ENCODE measurements at places on chromosomes 1 and 21.
A peak's percentile ranks its signal among the peaks of the same experiment; 100 is the strongest.

- no peak for DNase-seq
Measured at GRCh38 chr1:35605867-35606182, 32.7 kb downstream of the TFAP2E start.

DNA sequence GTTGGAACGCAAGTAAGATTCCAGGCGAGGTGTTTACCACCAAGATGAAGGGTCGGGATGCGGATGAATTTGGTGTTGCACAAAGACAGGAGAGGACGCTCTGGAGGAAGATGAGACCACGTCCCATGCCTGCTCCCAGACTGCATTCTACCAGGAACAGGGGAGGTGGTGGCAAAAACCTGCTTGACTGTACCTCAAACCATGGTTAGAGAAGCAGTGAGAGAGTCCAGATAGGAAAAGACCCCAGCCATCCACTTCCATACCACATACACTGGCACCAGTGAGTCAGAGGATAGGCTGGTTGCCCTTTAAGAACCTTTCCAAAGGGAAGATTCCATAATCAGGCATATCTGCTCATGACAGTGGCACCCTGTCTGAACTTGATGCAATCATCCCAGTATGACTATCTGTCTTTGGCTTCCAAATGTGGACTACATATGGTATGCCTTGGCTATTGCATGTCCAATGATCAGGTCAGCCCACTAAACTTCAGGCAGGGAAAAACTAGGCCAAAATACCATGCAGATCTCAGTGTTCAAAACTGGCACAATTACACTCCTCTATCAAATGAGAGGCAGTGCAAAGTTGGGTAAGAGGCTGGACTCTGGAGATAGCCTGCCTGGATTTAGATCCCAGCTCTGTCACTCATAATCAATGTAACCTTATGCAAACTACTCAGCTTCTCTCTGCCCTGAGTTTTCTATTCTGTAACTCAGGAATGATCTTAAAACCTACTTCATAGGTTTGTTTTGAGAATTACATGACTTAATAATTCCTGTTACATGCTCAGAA lies 20.6 kb downstream of the NPR1 start:
- no peak for DNase-seq

DNA sequence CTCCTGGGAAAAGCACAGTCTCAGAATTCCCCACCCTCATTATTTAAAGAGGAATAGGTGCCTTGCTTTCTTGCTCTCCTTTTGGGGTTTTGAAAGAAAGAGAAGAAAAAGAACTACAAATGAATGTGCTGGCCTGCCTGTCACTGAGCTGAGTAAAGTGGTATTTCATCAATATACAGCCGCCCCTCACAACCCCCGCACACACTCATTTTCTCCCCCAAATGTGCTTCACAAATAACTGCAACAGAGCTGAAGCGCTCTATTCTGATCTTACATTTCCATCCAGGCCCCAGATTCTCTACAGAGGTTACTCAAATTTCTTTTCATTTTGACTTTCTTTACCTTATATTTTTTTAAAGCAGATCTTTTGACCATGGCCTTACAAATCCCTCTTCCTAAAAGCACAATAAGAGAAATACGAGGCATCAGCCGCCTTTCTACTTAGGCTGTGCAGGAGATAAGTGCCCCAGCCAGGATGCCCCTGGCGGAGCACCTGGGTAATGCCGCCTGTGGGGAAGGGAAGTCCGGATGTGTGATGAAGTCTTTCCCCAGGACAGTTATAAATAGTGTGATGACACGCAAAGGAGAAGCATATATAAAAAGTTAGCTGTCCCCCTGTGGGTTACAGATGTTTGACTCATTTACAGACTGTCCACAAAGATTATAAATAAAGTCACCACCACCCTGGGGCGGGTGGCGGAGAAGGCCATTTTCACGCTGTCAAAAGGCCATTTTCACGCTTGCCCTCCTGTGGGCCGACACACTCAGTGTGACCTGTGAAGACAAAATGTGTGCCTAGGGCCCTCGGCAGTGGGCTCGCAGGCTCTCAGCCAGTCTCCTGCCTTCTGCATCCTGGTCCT lies 6.5 kb downstream of the KCNN3 start:
- DNase-seq: peak; percentile 80

DNA sequence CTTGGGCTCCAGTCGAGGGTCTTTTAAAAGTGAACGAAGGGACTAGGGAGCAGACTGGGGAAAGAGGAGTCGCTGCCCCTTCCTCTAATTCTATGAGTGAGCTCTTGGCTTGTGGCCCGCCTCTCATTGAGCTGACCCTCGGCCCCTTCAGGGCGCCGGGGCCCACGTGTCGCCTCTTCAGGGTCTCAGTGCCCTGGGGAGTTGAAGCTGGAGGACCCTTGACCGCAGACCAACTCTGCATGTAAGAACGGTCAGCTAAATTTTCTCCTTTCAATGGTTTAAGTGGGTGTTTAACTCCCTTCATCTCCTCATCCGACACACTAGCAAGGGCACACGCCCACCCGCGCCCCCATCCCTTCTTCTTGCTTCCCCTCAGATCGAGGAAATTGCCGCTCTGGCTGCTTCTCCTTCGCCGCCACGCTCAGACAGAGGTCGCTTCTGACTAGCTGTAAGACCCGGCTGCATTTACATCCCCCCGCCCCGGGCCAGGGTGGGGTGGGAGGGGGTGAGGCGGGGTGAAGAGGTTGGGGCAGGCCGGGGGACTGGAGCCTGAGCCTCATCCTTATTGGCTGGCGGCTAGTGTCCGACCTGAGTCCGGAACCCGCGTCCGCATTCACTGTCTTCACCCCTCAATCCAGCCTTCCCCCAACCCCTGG lies 10.9 kb downstream of the NR5A2 start:
- no peak for DNase-seq

DNA sequence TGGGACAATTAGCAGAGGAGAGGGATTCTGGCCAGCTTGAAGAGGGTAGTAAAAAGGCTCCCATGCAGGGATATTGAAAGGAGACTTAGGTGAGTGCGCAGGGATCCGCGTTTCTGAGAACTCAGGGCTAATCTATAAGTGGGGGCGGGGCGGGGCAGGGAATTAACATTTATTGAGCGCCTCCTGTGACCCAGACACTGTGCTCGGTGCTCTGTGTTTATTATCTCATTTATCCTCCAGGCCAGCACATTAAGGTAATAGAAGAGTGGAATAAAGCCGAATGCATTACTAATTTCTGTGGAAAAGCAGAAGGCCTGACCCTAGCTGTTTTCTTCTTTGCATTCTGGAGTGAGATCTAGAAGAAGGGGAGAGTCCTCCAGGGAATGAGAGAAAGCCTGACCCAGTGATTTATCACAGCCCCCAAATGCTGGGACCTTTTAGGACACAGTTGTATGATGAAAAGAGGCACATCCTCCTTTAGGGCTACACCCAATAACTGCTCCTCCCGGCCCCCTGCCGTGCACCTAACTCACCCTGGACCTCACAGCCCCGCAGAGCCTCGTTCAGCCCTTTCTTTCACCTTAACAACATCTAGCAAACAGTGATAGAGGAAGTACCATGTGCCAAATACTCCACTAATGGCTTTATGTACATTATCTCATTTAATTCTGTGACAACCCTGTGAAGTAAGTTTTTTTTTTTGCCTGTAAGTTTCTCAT lies 317.6 kb downstream of the PBX1 start:
- no peak for DNase-seq

DNA sequence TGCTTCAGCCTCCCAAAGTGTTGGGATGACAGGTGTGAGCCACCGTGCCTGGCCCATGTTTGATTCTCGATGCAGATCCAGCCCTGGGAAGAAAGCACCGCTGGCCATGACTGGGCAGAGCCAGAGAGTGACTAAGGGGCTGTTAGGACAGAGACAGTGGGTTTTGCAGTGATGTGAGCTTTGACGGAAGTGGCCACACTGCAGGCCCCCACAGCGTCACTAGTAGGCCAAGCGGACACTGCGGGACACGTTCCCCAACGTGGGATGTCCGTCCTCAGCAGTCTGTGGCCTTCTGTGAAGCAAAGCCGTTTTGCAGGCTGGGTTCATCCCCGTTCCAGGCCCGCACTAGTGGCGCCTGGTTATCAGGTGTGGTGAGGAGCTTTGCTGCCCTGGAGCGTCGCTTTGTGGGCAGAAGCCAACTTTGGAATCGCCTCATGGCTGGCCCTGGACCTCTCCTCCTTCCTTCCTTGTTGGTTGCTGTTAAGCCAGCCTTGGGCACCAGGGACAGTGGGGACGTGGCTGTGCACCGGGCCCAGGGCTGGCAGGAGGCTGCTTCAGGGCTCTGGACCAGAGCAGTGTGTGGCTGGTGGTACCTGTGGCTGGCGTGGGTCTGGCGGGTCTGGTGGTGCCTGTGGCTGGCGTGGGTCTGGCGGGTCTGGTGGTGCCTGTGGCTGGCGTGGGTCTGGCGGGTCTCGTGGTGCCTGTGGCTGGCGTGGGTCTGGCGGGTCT lies 41.2 kb downstream of the SKI start:
- no peak for DNase-seq

- DNase-seq: no peak
Measured at GRCh38 chr1:51760872-51761271, 117.7 kb downstream of the NRDC start.

DNA sequence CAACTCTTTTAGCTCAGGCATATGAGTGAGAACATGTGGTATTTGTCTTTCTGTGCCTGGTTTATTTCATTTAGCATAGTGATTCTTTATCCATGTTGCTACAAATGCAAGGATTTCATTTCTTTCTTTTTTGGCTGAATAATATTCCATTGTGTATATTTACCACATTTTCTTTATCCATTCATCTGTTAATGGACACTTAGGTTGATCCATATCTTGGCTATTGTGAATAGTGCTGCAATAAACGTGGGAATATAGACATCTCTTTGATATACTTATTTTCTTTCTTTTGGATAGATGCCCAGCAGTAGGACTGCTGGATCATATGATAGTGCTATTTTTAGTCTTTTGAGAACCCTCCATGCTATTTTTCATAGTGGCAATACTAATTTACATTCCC lies 30.8 kb downstream of the ASB17 start:
- DNase-seq: no peak

DNA sequence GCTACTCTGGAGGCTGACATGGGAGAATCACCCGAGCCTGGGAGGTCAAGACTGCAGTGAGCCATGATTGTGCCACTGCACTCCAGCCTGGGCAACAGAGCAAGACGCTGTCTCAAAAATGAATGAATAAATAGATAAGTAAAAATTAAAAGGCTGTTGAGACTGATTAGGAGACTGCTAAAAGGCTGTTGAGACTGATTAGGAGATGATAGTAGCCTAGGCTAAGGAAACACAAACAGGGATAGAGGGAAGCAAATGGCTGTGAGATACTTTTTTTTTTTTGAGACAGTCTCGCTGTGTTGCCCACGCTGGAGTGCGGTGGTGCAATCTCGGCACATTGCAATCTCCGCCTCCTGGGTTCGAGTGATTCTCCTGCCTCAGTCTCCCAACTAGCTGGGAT lies 28.4 kb downstream of the PRPF38A start:
- no peak for DNase-seq

DNA sequence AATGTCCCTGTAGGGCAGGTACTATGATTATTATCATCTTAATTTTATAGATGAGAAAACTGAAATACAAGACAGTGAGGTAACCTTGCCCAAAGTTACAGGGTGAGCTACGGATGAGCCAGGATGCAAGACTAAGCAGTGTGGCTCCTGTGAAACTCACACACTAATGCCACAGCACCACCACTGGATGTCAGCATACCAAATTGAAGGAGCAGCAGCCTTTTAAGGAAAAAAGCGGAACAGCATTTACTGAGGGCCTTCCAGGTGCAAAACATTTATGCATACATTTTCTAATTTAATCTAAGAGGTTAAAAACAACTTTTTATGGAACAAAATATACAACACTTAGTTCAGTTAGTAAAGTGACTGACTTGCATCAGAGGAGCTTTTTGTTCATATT lies 41.7 kb downstream of the SEC16B start:
- DNase-seq: no peak

- DNase-seq: no peak
Measured at GRCh38 chr21:32463889-32464300, 51.4 kb downstream of the EVA1C start.

DNA sequence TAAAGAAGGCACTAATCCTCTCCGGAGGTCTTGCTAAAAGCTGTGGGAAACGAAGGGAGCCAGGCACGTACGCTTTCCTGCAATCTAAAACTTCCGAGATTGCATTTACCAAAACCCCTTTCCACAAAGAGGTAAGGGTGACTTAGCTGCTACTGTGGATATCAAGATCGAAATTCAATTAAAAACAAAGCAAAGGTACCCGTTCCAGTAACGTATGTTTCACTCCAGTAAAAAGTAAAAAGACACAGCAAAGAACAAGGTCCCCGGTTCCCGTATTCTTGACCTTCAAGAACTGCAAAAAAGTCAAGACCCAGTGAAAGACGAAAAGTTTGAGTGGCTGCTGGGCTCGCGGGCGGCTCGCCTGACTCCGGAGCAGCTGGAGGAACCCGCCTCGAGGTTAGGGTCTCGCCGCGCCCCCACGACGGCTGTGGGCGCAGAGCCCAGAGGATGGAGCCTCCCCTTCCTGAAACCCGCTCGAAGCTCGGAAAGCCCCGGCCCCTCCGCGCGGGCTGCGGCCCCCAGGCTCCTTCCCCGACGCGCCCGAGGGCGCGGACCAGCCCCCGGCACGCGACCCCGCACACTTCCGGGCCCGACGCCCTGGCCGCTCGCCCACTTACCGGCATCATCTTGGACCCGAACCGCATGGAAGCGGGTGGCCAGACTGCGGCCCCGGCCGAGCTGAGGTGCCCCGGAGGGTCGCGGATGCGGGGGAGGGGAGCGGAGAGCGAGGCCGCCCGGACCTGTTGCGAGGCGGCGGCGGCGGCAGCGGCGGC lies 524 bp downstream of the TP53BP2 start:
- no peak for DNase-seq

DNA sequence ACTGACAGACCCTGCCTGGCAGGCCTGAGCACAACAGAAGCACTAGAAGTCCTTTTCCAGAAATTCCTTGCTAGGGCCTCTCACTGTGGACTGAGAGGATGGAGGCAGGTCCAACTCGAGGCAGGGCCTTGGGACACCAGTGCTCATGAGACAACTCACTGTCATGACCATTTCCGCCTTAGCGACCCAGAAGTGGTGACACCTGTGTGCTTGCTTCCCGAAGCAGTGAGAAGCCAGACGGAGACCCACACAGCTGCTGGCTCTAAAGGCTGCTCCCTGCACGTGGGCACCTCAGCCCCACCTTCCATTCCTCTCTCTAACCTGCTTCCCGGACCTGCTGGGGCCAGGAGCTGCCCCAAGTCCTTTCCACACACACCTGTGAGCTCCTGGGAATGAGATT lies 33.0 kb downstream of the KCNC4 start:
- no peak for DNase-seq

DNA sequence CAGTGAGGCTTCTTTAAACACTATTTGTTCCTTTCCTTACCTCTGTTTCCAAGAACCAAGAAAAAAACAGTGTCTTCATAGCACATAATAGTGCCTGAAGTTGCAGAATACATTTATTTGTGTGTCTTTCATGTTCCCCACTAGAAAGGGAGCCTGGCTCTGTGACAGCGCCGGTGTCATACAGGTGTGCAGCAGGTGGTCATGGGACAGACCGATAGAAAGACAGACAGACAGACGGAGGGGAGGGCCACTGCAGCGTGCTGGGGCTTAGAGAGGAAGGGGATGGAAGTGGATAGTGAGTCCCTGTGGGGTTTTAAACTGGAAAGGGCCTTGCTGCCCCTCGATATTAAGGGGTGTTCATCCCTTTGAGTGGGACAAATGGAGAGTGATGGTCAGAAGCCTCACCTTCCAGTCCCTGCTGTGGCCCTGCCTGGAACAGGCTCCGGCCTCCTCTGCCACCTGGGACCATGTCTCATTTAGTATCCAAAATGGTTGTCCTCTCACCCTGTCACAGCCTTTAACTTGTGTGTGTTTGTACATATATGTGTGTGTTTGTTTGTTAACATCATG lies 152.9 kb downstream of the PGBD5 start:
- DNase-seq: no peak

Measured in GM12864 (cell line).